ENCODE measurements at places on chromosomes 3 and 15.

GRCh38 chr3:101281521-101282030 lies 38.8 kb downstream of the IMPG2 start:
- H3K36me3 ChIP-seq, result no peaks in the 10 kb centered on the region
- H3K4me3 ChIP-seq, result no peak overlapping the region
- H3K27me3 ChIP-seq, result no peaks in the 10 kb centered on the region
- DNase-seq, result no peak

DNA sequence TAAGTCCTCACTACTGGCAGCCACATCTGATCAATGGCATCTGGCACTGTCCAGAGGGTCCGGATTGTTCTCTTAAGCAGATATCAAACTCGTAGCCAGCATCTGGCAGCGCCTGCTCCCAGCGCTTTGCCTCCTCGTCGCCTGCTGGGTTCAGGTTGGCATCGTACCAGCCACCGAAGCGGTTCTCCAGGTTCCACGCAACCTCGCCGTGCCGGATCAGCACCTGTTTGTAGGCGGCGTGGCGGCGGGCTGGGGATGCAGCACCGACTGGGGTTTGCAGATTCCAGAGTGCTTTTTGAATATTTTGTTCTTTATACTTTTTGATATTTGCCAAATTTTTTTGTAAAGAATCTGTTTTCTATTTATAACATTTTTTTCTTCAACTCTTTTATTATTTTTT lies 111.6 kb downstream of the NR2F2 start:
- no peak for DNase-seq
- no peak overlapping the region for H3K27ac ChIP-seq
- H3K27me3 ChIP-seq, result no peaks in the 10 kb centered on the region
- no peak overlapping the region for H3K4me3 ChIP-seq

GRCh38 chr3:147311716-147312115 lies 94.6 kb downstream of the ZIC4 start:
- DNase-seq, result no peak
- H3K27ac ChIP-seq, result no peak overlapping the region
- H3K4me3 ChIP-seq, result no peak overlapping the region
- H3K36me3 ChIP-seq, result no peaks in the 10 kb centered on the region
- H3K27me3 ChIP-seq, result no peaks in the 10 kb centered on the region
- no peaks in the 10 kb centered on the region for H3K4me1 ChIP-seq

DNA sequence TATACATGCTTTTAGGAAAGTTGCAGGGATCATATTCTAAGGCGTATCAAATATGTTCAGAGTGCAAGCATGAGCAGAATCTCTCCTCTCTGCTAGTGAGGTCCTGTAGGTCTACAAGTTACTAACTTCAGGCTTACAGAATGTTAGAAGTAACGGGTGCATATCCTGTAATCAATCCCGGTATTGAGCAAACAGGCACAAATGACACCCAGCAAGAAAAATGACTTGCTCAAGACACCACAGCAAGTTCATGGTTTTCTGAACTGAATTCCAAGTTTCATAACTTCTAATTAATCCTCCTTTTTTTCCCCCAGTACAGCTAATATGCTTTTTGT lies 353.9 kb upstream of the TPRG1 start:
- H3K4me3 ChIP-seq, result no peak overlapping the region
- no peaks in the 10 kb centered on the region for H3K4me1 ChIP-seq

DNA sequence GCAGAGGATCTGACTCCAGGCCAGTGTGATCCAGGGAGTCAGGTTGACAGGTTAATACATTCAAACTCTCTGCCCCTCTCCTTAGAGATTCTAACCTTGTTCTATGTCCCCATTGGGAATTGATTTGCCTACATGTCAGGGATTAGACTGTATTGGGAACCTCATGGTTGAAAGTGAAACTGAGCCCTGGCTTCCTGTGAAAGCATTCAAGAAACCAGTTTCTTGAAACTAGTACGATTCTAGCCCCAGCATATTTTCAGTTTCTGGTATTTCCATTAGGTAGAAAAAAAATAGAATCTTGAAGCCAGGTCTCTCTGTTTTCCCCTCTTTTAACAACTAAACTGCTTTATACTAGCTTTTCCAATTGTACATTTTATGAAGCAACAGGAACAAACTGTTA lies 140.4 kb upstream of the ABI3BP start:
- no peak overlapping the region for H3K4me3 ChIP-seq
- no peaks in the 10 kb centered on the region for H3K36me3 ChIP-seq
- no peaks in the 10 kb centered on the region for H3K4me1 ChIP-seq
- no peak overlapping the region for H3K27ac ChIP-seq

DNA sequence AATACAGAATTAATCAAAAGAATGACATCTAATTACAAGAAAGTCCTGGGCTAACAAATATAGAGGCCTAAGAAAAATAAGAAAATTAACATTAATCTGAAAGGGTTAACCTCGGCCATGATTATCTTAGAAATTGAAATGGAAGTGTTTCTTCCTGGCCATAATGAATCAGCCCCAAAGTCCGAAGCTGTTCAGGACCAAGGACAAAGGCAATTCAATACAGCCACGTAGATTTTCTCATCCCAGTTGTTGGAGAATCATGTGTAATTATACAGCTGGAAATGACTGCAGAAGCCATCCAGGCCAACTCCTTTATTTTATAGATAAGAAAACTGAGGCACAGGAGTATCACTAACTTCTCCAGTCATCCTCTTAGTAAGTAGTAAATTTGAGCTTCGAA lies 38.0 kb upstream of the GBE1 start:
- H3K4me3 ChIP-seq, result no peak overlapping the region
- DNase-seq, result no peak
- no peaks in the 10 kb centered on the region for H3K36me3 ChIP-seq
- no peaks in the 10 kb centered on the region for H3K27me3 ChIP-seq
- H3K4me1 ChIP-seq, result no peaks in the 10 kb centered on the region
- no peak overlapping the region for H3K27ac ChIP-seq

DNA sequence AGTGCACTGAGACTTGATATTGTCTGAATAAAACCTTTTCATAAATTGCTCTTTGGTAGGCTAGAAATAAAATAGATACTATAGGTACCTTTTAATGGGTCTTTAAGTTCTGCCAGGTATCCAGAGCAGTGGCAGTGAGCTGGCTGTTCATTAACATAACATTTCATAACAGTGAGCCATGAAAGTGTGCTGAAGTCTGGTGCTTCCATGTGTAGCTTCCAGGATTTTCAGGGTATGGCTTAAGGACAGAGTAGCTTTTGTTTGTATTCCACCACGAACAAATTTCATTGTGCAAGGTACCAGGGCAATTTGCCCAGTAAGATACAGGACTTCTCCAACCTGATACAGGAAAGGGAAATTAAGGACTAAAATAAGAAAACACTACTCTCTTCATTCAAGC lies 124.7 kb upstream of the NANOGP8 start:
- H3K27me3 ChIP-seq, result no peaks in the 10 kb centered on the region
- no peak for DNase-seq
- no peaks in the 10 kb centered on the region for H3K36me3 ChIP-seq
- H3K27ac ChIP-seq, result no peak overlapping the region
- no peak overlapping the region for H3K4me3 ChIP-seq

DNA sequence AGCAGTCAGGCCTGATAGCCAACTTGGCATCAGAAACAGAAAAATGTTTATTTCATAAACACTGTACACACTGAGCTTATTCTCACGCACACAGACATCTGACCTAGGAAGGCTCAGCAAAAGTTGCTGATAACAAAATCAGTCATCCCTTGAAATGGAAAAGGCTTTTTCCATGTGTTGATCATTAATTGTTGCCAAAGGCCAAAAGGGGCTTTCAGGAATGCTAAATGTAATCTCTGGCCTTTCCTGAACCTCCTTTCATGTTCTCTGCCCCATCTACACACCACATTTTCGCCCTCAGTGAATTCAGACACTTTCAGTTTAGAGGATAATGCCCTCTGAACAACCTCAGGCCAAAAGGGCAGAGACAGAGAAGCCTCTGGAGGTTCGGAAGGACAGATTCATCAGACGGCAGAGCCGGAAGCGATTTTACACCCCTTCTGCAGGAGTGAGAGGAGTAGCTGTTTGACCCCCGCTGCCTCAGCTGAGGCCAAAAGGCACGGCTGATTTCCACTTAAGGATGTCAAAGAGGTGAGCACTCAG lies 14.5 kb downstream of the RTP4 start:
- H3K36me3 ChIP-seq, result no peaks in the 10 kb centered on the region
- DNase-seq, result no peak
- no peaks in the 10 kb centered on the region for H3K27me3 ChIP-seq

- H3K4me3 ChIP-seq, result no peak overlapping the region
- no peaks in the 10 kb centered on the region for H3K27me3 ChIP-seq
- no peaks in the 10 kb centered on the region for H3K36me3 ChIP-seq
- no peak for DNase-seq
- no peaks in the 10 kb centered on the region for H3K4me1 ChIP-seq
Observed at GRCh38 chr15:93314245-93314644, 225.2 kb upstream of the RGMA start.

DNA sequence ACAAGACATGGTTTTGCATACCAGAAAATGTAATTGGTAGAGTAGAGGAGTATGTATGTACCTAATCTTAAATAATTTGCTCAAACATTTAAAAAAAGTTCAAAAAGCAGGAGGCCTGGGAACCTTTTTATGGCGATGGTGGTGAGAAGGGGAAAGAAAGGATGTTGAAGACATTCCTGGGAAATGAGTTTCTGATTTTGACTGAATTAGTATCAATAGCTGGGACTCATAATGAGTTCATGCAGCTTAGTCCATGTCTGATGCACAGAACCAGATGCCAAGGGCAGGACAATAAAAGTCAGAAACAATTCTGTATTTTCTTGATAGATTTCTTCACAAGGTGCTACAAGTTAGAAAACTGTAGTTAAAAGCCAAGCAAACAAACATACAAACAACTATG lies 395.3 kb downstream of the GAP43 start:
- H3K27me3 ChIP-seq, result no peaks in the 10 kb centered on the region
- no peaks in the 10 kb centered on the region for H3K4me1 ChIP-seq
- no peak overlapping the region for H3K27ac ChIP-seq
- no peaks in the 10 kb centered on the region for H3K36me3 ChIP-seq
- H3K4me3 ChIP-seq, result no peak overlapping the region

DNA sequence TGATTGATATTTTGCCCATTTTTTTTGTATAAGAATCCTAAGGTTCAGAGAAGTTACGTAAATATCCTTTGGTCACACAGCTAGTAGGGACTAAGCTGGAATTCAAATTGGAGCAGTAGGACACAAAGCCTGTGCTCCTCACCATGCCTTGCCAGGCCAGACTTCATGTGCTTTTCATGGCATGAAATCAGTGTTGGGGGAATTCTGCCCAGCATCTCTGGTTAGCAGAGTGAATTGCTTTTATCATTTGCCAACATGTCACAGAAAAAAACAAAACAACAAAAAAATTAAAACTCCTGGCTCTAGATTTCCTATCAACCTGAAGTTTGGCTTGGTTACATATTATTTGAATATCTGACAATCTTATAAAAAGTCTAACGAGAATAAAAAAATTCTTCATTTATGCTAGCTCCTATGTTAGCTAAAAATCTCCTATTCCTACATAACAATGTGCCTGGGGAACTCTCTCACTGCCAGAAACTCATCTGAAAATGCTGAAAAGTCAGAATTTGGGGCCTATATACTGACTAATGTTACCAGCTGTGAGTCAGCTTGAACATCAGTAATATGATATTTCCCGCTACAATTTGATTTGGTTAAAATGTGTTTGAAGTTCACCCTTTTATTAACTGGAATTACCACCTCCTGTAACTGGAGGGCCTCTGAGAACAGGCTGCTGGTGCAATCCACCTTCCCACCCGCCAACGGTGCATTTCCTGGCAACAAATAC lies 141.7 kb downstream of the TIGIT start:
- no peak for DNase-seq
- H3K4me3 ChIP-seq, result no peak overlapping the region
- no peak overlapping the region for H3K27ac ChIP-seq
- H3K36me3 ChIP-seq, result no peaks in the 10 kb centered on the region
- H3K4me1 ChIP-seq, result peaks cover 25% of the 10 kb centered on the region

GRCh38 chr15:36884936-36885635 lies 215.3 kb downstream of the MEIS2 start:
- no peaks in the 10 kb centered on the region for H3K36me3 ChIP-seq
- no peak overlapping the region for H3K27ac ChIP-seq
- no peak for DNase-seq
- peaks cover 14% of the 10 kb centered on the region for H3K4me1 ChIP-seq

DNA sequence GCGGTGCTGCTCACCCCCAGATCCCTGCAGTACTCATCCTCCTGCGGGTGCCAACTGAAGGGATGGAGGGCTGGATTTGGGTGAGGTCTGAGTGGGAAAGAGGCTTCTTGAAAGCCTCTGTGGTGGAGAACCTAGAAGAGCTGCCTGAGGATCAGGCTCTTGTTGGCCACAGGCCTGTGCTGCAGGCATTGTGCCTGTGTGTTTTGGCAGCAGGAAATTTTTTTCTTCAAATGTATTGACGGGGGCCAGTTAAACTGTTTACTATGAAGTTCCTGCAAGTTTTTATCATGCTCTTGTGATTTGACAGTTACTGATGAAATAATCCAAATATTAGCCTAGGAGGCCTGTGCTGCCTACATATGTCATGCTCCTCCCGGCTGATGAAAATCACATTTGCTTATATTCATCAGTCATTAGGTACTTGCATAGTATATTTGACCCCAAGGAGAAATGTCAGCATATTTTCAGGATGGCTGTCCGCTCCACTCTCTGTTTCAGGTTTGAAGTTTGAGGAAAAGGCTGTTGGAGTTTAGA lies 103.1 kb downstream of the THSD4 start:
- H3K4me3 ChIP-seq, result no peak overlapping the region
- H3K27me3 ChIP-seq, result no peaks in the 10 kb centered on the region
- no peak for DNase-seq
- no peaks in the 10 kb centered on the region for H3K36me3 ChIP-seq
- no peak overlapping the region for H3K27ac ChIP-seq

DNA sequence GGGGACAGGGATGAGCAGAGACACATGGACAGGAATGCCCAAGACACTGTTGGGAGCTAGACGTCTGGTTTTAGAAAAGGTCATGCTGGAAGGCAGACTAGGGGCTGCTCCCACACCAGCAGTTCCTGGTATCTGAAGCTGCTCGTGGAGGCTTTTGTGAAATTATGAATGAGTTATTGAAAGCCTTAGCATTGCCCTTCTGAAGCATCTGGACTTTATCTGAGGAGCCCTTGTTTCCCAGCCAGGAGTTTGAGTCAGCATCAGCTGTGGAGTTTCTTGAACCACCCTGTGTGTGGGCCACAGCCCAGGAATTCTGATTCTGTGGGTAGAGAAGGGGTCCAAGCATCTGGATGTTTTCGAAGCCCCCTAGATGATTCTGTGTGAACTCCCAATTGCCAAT lies 258.7 kb downstream of the SLCO3A1 start:
- no peak overlapping the region for H3K4me3 ChIP-seq
- no peak for DNase-seq
- no peaks in the 10 kb centered on the region for H3K4me1 ChIP-seq
- no peaks in the 10 kb centered on the region for H3K27me3 ChIP-seq
- no peak overlapping the region for H3K27ac ChIP-seq

All from body of pancreas (tissue), 4 donors.